ENCODE measurements at places on chromosomes 13 and 19.

DNA sequence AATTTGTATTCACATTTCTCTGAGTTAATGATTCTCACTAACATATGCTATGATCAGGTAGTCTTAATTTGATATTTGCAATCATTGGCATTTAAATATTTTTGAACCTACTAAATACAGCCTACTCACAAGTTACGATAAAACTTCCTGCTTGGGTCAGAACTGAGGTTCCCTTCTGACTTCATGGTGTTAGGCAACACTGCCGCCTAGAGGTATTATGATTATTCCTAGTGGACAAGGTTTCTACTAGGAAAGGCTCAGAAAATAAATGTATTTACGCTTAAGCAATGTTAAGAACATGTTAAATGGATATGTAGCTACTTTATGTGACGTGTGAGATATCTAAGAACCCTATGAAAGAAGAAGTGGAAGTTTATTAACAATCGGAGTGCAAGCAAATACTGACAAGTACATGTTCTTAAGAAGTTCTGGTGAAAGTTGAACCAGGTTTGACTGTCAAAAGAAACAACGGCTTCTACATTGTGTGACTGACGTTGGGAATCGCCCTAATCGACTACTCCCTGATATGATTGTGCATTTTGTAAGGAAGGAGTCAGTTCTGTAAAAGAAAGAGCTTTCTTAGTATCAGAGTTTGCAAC is 1395.8 kb downstream of the SLITRK5 start:
- no peak for DNase-seq

DNA sequence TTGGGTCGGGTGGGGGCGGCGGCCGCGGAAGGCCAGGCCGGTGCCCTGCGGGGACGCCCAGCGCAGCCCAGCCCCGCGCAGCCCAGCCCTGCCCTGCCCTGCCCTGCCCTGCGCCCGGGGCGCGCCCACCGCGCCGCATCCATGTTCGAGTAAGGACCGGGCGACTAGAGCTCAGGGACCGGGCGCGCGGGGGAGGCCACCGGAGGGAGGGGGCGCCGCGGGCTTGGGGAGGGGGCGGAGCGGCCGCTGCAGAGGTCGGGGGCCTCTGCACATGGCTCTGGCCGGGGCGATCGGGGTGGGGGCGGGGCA is 169 bp downstream of the GRAMD1A start:
- DNase-seq, result no peak

- no peak for DNase-seq
These were observed at the start of gene PRSS57 for GRCh38 chr19:695352-695949. Gene PRSS57 (minus strand): TSS chr19:695452. CDS start chr19:695430, 22 bp downstream.

GRCh38 chr13:20431080-20431479 is 94.6 kb downstream of the CRYL1 start:
- DNase-seq, result no peak

- DNase-seq, result no peak
These were observed 95.4 kb upstream of the RAP2A start for GRCh38 chr13:97338571-97338970.

DNA sequence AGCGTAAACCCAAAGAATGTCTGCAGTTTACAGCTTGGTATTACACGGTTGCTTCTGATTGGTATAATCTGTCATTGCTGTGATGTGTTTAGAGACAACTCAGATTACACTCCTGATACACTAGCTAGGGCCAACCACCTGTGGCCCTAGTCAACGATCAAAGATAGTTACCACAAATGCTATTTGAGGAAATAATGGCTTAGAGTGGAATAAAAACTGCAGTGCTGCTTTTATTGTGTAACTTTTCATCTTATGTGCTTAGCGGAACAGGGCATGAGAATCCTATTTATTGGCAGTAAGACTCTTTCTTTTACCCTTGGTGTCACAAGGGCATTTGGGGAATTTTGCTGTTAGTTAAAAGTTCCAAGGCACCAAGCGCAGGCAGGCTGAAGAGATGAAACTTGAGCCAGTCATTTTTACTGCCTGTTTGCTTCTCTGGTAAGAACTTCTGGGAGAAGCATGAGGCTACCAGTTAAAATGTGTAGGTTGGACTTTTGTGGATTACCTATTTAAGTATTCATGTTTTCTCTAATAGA is 363.3 kb downstream of the KCNRG start:
- no peak for DNase-seq

GRCh38 chr19:28727480-28728159 is 485.3 kb downstream of the UQCRFS1 start:
- no peak for DNase-seq

DNA sequence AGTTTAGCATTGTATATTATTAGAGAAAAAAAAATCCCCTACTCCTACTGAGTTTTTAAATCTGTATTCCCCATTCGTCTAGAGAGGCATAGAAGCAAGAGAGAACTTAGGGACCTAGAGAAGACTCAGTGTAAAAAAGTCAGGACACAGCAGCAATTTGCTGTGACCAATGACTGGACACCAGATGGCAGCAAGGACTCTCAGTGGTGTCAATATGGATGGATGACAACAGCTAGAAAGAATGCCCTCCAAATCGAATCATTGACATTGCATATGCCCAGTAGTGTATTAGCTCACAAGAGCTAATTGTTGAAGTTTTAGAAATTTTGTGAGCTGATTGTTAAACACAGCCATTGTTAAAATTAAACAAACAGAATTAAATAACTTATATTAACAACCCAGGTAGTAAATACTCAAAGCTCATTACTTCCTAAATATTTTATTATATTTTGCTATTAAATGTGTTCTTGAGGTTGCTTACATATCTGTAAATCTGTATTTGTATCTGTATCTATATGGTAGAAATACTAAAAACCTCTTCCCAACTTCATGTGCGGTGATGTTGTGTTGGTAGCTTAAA is 43.9 kb downstream of the SIAH3 start:
- DNase-seq, result peak; percentile 40

- DNase-seq, result no peak
These were observed 90.9 kb downstream of the SIPA1L3 start for GRCh38 chr19:37997911-37998344.

DNA sequence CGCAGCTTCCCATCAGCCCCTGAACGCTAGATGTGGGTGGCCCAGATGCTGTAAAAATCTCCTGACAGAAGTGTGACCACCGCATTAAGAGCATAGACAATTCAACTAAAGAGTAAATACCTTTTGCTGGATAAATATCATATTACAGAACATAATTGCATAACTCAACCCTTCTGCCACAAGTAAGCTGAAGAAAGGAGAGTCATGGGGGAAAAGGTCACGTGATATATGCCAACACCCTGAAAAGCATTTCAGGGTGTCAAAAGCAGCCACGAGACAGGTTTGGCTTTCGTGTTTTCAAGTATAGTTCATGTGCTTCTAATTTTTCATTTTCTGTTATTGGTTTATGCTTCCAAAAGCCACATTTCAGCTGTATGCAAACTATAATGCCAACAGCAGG is 71.3 kb downstream of the LHFPL6 start:
- DNase-seq, result no peak

- no peak for DNase-seq
These were observed 20.1 kb upstream of the NDUFS7 start for GRCh38 chr19:1363599-1363998.

DNA sequence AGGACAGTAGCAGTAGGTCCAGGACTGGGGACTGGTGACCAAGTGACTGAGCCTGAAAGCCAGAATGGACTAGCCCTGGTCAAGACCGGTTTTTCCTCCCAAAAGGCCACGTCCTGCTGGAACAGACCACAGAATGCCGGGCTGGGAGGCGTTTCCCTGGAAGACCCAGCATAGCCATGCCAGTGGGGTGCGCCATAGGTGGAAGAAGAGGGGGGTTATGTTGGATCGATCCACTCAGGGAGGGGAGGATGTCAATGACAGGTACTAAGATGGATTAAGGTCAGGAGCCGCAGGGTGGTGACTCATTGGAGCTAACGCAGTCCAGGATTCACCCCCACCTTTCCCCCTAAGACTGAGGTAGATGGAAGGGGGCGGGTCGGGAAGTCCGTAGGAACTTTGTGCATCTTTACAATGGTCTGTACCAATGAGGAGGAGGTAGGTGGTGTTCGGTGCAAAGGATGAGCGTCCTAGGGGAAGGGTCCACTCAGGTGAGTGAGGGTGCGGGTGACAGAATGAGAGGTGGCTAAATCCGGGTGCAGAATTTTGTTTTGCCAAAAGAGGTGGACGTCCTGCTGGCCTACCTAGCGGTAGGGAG is 21.0 kb downstream of the VASP start:
- DNase-seq, result no peak

DNA sequence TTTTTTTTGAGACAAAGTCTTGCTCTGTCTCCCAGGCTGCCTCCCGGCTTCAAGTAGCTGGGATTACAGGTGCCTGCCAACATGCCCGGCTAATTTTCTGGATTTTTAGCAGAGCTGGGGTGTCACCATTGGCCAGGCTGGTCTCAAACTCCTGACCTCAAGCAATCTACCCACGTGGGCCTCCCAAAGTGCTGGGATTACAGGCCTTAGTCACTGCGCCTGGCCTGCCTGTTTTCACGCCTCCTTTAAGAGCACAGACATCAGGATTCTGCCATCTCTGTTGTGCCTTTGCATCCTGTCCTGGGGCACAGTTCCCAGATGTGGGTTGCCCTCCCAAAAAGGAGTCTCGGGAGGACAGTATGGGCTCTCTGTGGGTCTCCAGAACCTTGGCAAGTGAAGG is 2.5 kb upstream of the PRAM1 start:
- no peak for DNase-seq

GRCh38 chr19:55592391-55593090 is 6.8 kb downstream of the FIZ1 start:
- no peak for DNase-seq

DNA sequence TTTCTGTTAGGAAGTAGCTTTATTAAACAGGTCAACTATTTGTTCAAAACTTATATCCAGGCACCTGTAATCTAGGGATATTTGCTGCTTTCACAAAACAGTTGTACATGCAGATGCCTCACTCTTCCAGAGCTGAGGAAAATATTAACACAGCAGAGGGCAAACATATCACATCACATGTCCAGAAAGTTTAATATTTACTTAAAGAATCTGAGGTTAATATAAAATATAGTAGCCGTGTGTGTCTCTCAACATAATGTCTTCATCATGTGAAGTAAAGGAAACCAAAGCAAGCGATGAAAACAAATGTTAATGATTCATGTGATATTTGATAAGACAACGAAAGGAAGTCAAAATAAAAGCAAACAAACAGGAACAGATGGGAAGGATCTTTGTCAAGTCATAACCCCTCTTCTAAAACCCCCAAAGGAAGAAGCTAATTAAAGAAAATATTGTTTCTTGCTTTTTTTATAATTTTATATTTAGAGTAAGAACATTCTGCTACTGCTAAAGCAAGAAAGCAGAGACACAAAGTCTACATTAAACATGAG is 418.8 kb downstream of the DACH1 start:
- DNase-seq, result no peak

- DNase-seq, result no peak
These were observed 39.8 kb downstream of the KCTD12 start for GRCh38 chr13:76846363-76846762.

- DNase-seq, result no peak
These were observed 16.6 kb downstream of the POU4F1 start for GRCh38 chr13:78586706-78587105.

DNA sequence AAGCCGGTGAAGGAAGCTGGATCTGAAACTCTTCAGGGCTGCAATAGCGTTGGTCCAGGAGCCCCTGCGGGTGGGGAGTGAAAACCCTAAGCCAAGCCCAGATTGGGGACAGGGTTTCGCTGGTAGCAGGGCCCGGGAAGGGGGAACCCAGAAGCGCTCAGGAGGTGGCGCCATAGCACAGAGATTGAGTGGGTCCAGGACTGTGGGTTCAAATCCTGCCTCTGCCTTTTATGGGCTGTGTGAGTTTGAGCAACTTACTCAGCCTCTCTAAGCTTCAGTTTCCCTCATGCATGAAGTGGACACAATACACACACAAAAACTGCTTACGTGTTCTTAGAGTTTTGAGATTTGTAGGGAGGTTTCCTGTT is 8.3 kb upstream of the SYCN start:
- no peak for DNase-seq

DNA sequence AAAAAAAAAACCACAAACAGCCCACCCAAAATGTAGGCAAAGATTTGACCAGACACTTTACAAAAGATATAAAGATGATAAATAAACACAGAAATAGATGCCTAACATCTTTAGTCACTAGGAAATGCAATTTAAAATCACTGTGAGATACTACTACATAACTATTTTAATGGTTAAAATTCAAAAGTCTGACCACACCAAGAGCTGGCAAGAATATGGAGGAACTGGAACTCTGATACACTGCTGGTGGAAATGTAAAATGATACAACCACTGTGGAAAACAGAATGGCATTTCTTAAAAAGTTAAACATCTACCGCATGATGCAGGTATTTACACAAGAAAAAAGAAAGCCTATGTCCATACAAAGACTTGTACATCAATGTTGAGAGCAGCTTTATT is 26.8 kb downstream of the VWA8 start:
- DNase-seq, result no peak

- DNase-seq, result no peak
These were observed 26.5 kb downstream of the MPND start for GRCh38 chr19:4369888-4370260.

DNA sequence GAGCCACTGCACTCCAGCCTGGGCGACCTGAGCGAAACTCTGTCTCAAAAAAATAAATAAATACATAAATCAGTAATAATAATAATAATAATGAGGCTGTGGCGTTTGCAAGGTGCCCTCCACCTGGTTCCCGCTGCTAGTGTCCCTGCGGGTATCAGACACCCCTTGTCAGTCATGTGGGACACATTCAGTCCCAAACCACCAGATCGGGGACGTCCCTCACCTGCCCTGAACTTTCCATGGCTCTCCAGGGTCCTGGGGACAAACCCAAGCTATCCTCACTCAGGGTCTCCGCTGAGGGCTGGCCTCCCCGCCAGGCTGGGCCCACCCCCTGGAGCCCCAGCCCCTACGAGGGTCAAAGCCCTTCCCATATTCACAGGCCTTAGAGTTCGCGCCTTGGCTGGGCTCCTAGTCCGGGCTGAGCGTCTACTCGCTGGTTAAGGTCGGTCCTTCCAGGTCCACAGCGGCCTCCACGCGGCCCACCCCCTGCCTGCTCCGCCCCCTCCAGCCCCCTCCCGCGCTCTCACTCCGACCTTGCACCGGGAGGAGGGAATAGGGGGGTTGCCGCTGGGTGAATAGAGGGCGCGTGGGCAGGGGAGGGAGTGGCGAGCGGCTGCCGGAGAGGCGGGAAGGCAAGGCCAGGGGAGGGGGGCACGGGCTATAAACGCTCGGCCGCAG is 349 bp upstream of the KISS1R start:
- no peak for DNase-seq

DNA sequence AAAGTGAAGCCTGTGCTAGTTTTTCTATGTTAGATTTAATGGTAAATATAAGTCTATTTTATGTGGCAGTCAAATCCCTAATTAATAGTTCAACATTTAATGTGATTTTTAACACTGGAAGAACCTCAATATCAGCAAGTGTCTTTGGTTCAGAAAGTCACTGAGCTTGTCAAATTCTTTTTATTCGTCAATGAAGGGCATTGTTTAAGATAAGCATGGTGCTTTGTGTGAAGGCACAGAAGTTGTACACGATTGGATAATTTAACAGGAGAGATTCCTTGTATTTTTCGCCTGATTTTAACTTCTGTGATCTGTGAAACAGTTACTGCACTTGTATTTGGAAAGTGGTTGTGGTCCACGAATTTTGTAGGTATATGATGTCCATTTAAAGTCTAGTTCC is 30.2 kb upstream of the RB1 start:
- DNase-seq, result no peak

- DNase-seq, result no peak
These were observed 336.0 kb downstream of the SUCLA2 start for GRCh38 chr13:47665043-47665442.

All from NCI-H446 treated with DMSO at 0.1 percent for 48 hours (cell line).